Thyroid gland (tissue), 4 donors: ENCODE measurements at places on chromosomes 5 and 9. TPM values are rescaled to one million over a fixed set of nuclear protein-coding genes. Genes with fewer than 3 reads are reported as not detected.

- DNase-seq = no peak
Measured at GRCh38 chr5:29230591-29230990, 1962.9 kb upstream of the CDH6 start.

- DNase-seq = no peak
Measured at GRCh38 chr5:143236682-143237081, 166.8 kb downstream of the NR3C1 start.

DNA sequence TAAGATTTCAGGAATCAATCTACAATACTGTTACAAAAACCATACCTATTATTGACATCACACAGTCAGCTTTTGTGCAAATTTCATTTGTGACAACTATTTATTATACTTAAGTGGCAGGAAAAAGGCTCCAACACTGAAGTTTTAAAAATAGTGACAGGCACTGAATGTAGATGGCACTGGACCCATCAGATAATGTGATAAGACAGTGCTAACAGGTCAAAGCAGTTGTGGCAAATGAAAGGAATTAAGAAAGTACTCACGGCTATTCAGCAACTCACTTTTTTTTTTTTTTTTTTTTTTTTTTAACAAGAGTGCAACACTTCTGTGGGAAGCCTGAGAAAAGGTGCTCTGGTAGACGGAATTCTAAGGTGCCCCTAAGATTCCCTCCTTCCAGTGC, 115.0 kb upstream of the MEF2C start:
- no peak for DNase-seq

GRCh38 chr9:115640887-115641286, 512.7 kb upstream of the PAPPA start:
- no peak for DNase-seq

GRCh38 chr9:77125665-77126064, 51.7 kb upstream of the VPS13A start:
- DNase-seq = no peak

DNA sequence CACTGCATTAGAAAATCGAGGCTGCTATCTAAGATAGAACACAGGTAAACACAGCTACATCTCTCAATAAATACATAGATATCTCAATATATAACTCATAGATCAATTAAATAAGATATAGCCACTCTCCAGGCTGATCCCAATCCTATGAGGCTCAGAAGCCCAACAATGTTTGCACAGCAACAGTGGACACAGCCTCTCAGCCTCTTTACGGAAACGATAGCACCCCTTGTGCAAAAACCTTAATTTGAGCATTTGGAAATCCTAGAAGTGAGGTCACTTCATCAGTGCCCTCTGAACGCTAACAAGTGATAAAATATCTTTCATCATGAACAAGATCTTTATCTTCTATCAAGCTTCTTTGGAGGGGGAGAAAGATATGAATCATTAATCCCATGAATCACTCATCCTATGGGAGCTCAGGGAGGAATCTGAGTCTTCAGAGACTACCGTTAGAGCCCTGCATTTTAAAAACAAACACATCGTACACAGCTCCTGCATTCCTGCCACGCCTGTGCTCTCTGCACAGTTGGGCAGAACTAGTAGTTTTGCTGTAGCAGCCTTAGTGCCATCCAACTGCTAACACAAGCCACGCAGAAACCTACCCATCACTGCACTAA, 71.4 kb downstream of the MED27 start:
- DNase-seq = no peak

GRCh38 chr9:124394167-124394566, 21.1 kb downstream of the PSMB7 start:
- no peak for DNase-seq

GRCh38 chr5:58986281-58986680, 403.4 kb downstream of the RAB3C start:
- DNase-seq = no peak

DNA sequence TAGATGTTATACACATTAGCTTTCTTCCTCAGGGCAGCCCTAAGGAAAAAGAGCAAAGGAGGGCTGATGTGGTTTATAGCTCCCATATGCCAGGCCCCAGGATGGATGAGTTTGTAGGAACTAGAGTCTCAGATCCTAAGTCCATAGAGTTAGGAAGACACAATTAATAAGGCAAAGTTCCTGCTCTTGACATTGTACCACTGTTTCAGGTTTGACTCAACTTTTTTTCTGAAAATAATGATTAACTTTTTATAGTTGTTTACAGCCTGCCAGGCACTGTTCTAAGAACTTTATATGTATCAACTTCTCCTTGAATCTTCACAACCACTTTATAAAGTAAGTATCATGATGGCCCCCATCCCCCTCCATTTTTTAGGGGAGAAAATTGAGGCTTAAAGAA, 339.5 kb downstream of the PDE4D start:
- DNase-seq = no peak

GRCh38 chr5:97400537-97400936, 217.5 kb upstream of the RIOK2 start:
- DNase-seq = no peak

GRCh38 chr5:3372289-3372688, 223.3 kb upstream of the IRX1 start:
- DNase-seq = no peak

DNA sequence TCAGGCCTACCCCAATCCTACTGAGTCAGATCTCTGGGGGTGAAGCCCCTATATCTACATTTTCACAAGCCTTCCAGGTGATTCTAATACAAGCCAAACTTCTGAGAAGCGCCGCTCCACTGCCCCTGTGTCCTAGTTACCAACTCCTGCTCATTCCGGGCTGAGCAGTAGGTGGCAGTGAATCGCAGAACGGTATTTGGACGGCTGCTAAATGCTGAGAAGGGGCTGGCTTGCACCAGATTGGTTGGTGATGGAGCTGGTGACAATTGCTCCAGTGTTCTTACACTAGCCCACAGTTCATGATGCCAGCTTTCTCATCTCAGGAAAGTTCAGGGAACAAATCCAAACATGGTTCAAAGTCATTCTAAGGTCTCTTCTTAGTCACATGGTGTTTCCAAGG, 31.1 kb upstream of the FGF1 start:
- DNase-seq = peak; percentile 86

DNA sequence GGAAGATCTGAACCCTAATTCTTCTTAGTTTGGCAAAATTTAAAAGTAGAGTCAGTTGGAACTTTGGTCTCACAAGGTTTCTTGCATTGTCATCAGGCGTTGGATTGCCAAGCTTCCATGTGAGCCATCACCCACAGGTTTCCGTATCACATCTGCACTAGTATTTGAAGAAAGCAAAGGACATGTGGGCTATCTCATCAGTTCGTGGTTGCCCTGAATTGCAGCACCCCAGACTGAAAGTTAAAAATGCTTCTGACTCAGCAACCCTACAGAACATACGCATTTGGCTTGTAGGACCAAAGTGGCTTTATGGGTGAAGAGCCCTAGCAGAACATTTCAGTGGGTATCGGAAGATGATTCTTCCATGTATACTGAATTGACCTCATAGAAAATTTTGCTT, 358.0 kb downstream of the ENC1 start:
- no peak for DNase-seq

- peak; percentile 43 for DNase-seq
Measured at GRCh38 chr5:92401492-92401891, 1018.4 kb upstream of the ARRDC3 start.

DNA sequence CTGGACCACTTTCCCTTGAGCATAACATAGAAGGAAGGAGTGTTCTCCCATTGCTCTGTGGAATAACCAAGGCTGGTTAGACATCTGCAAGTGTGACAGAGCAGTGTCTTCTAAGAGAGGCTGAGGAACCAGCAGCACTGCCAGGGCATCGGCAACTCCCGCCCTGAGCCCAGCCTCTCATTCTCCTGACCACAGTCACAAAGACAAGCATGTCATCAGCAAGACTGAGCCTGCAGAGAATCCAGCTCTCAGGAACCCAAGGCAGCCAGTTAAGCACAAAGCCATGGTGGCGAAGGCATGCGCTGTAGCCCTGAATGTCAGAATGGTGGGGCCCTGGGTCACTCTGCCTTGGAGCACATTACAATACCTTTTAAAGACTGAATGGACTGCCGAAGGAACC, 253.9 kb downstream of the AGTPBP1 start:
- no peak for DNase-seq

GRCh38 chr5:53900677-53901076, 340.2 kb downstream of the NDUFS4 start:
- DNase-seq = no peak

- DNase-seq = no peak
Measured at GRCh38 chr9:85615792-85616191, 126.0 kb downstream of the AGTPBP1 start.

DNA sequence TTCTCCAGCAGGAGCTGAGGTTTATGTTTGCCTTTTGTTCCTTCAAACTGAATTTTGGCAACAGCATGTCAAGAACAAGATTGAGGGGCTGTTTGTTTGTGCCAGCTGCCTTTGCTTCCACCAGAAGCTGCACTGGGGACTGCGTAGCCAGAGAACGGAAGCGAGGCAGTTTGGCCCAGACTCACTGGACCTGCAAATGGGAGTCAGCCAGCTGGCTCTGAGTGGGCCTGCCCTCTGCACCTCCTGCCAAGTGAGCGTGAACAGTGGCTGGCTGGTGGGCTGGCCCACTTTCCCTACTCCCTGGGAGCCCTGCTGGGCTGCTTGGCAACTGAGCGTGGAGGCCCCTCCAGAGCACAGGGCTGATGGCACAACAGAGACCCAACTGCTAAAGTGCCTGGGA, 111.6 kb downstream of the GALNT10 start:
- peak; percentile 96 for DNase-seq

GRCh38 chr5:148816357-148816756, 10.1 kb upstream of the ADRB2 start:
- no peak for DNase-seq

DNA sequence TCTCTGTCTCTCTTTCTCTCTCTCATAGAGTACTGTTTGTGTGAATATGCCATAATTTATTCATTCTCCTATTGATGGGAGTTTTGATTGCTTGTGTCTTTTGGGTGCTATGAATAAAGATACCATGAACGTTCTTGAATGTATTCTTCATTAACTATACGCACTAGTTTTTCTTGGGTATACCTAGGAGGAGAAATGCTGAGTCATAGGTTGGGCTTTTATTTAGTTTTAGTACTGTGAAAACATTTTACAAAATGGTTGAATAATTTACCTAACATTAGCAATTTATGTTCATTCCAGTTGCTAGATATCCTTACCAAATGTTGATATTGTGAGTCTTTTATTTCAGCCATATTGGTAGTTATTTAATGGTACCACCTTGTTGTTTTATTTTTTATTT, 192.5 kb downstream of the NPR3 start:
- no peak for DNase-seq

DNA sequence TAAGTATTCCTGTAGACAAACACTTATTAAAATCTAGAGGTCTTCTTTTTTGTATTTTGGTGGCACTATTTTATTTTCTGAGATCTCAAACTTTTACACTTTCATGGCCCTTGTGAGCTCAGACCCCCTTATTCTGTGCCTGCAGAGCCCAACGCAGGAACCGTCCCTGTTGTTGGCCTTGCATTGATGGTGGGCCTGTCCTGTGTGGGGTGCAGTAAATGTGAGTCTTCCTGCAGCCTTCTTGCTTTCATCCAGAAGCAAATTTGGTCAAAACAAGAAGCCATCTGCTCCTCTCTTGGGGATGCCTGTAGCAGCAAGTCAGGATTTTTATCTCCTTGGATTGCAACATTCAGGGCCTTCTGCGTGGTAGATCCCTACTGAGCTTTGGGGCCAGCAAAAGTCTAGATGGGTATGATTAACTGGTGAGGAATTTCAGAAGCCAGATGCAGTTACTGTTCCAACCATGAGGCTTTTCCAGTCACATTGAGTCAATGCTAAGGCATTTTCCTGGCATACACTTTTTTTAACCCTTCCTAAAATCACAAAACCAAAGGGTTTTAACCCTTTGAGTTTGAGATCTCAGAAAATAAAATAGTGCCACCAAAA, 31.7 kb downstream of the BASP1 start:
- DNase-seq = no peak

- no peak for DNase-seq
Measured at GRCh38 chr5:109650493-109650892, 39.2 kb upstream of the MAN2A1 start.

DNA sequence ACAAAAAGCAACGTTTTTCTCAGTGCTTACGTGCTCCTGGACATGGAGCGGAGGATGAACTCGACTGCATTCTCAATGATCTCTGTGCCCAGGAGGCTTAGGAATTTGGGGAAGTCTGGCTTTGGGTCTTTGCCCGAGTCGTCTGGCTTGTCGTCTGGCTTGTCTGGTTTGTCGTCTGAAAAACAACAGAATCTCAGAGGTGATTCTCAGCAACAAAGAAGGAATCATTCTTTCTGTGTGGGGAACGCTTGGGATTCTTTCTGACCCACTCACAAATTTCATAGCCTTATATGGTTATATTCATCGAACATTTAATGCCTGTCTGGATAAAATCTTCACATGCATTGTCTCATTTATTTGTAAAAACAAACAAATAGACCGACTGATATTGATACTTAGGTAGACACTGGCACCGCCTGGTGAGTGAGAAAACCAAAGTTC, 4.7 kb downstream of the C5orf46 start:
- DNase-seq = peak; percentile 76

- DNase-seq = peak; percentile 23
Measured at GRCh38 chr5:116502616-116503015, 72.0 kb downstream of the SEMA6A start.

- DNase-seq = no peak
Measured at GRCh38 chr5:96528826-96529474, 95.9 kb upstream of the PCSK1 start.

- no peak for DNase-seq
Measured at GRCh38 chr5:128304791-128305190, 221.2 kb downstream of the SLC12A2 start.

- no peak for DNase-seq
Measured at GRCh38 chr9:120235081-120235480, 344.9 kb downstream of the CDK5RAP2 start.

DNA sequence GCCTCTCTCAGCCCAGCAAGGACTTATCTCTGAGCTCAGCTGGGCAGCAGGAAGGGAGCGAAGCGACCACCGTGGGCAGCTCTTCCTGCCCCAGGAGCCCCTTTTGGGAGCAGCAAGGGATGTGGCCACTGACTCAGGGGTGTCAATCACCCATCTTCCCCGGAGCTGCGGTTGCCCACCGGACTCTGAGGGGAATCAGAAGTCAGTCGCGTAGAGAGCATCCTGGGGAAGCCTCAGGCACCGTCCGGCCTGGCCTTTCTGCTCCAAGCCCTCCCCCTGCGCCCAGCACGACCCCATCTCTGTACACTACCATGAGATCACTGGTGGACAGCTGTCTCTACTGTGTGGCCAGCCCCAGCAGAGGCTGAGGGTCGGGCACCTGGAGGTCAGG, 24.6 kb downstream of the GFI1B start:
- DNase-seq = no peak

DNA sequence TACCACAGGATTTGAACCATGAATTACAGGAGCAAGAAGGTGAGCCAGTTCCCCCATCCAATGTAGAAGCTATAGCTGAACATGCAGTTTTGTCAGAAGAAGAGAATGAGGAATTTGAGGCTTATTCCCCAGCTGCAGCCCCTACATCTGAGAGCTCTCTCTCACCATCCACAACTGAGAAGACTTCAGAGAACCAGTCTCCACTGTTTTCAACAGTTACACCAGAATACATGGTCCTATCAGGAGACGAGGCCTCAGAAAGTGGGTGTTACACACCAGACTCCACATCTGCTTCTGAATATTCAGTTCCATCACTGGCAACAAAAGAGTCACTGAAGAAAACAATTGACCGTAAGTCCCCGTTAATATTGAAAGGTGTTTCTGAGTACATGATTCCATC, 40.9 kb downstream of the CMYA5 start:
- DNase-seq = no peak

GRCh38 chr9:125525921-125526631, 180.9 kb downstream of the MAPKAP1 start:
- peak; percentile 77 for DNase-seq

DAPK1 gene
- 39.9 TPM for total RNA-seq

DCP2 gene
- total RNA-seq = 27.3 TPM

PCDHB5 gene
- 7.1 TPM for total RNA-seq

NR5A1 gene
- total RNA-seq = not detected

OCLN gene
- total RNA-seq = 184 TPM

RIOK2 gene
- 15.5 TPM for total RNA-seq

CARD6 gene
- total RNA-seq = 32.1 TPM
